ENCODE measurements at places on chromosomes 3 and 15.

DNA sequence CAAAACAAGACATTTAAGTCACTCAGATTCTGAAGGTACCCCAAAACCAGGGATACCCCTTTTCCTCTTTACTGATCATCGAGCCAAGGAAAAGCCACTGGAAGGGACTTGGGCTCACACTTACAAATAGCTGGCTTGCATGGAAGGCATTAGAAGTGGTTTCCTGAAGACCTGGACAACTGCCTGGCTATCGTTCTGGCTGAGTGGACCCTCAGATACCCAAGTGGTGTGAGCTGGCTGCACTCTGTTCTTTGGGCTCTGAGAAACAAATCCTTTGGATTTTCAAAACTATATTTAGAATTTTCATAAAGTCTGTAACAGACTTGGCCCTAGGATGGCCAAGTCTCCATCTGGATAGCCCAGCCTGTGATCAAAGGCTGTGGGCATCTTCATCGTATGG lies 110.1 kb upstream of the CTDSPL start:
- DNase-seq: no peak

- DNase-seq: no peak
Measured at GRCh38 chr15:91127236-91127955, 27.3 kb downstream of the SV2B start.

DNA sequence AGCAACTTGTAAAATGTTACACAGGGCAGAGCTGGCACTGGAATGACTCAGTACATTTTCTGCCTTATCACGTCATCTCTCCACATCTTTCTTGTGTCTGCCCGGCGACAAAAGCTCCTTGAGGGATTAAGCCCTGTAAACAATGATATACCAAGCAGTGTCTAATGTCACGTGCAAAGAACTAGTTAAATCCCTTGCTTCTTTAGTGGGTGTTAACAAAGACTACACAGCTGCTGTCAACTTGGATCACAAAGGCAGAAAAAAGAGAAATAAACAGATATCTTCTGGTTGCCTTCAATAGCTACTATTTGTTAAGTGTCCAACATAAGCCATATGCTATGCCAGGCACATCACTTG lies 48.1 kb upstream of the FRMD4B start:
- DNase-seq: no peak

DNA sequence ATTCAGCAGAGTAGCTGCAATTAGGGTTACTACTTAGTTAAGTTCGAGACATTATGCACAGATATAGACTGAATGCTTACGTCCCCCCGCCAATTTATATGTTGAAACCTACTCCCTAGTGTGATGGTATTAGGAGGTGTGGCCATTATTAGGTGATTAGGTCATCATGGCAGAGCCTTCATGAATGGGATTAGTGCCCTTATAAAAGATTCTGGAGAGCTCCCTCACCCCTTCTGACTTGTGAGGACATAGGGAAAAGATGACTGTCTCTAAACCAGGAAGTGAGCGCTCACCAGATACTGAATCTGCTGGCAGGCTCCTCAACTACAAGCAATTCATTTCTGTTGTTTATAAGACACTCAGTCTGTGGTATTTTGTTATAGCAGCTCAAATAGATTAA lies 25.6 kb upstream of the TEX9 start:
- no peak for DNase-seq

- no peak for DNase-seq
Measured at GRCh38 chr15:100134089-100134583, 207.6 kb downstream of the ADAMTS17 start.

DNA sequence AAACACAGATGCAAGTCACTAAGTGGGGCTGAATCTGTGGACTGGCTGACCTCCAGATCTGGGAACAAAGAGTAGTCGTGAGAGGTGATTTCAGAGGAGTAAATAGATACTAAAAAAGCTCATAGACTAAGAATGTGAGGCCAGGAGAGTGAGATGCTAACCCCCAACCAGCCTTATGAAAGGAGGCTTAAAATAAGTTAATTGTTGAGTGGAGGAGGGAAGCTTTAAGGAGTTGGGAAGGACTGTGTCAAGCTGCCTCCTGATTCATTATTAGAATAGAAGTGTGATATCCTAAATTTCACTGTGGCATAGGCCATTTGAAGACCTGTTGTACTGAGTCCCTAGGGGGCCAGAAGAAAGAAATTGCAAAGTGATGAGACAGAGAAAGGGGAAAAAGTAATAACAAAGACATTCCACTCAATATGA lies 107.6 kb downstream of the RBPMS2 start:
- DNase-seq: no peak

DNA sequence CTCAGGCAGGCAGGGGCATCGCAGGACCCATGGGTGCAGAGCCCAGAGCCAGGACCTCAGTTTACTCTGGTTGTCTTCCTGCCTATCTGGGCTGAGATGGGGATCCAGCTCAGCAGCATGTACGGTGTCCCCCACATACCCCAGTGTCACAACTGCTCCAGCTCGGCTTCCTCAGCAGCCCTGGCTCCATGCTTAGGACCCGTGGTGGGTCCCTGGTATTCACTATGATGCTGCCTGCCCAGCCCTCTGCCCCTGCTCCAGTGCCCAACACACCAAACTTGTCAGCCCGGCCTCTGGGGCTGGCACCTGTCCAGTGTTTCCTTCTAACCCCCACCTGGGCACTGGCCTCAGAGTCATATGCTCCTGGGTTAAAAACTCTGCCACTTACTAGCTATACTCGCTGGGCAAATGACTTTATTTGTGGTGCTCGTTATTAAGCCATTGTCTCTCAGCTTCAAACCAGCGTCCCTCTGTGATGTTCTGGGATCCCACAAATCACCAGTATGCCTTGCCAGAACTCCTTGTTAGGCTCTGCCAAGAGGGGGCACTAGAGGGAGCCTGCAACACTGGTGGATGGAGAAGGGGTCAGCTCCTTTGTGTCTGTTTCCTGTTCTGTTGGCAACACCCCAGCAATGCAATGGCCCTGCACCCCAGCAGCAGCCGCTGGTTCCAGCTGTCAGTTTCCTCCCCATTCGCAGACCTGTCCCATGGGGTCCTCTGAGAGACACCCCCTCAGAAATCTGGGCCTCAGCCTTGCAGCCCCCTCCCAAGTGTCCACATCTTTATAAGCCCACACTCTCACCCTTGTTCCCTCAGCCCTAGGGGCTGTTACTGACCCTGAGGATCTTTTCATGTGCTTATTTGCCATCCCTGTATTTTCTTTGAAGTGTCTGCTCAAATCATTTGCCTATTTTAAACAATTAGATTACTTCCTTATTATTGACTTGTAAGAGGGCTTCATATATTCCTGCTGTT lies 24.1 kb upstream of the MRPS22 start:
- DNase-seq: no peak

DNA sequence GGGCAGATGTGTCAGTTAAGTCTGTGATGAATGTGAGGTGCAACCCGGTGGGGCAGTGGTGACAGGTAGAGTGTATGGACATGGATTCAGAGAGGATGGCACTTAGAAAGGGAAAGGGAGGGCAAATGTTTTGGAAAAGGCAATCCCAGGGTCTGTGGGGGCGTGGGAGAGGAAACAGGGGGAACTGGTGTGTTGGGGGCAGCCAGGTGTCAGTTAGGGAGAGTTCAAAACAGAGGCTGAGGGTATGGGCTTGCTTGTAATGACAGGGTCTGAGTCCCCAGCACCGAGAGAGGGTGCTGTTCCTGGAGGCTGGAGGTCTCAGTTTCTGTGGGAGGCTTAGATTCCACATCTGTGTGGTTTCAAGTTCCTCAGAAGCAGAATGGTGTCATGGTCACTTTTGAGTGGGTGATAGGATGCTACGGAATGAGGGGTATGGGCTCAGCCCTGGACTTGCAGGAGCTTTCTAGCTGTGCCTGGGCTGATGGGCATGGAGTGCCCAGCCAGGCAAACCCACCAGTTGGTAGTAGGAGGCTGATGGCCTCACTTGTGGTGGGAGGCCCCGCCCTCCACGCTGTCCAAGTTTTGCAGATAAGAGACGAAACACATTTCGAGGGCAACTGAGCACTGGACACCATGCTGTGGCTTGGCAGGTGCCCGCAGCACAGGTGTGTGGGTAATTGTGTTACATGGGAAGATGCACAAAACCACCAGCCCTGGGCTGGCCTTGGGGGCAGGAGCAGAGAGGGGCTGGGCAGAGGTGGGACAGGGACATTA lies 209.4 kb downstream of the RPLP1 start:
- DNase-seq: no peak

- DNase-seq: no peak
Measured at GRCh38 chr15:86439614-86440013, 359.9 kb downstream of the AGBL1 start.

GRCh38 chr15:74220475-74221248 lies 15.5 kb upstream of the CCDC33 start:
- DNase-seq: no peak

- no peak for DNase-seq
Measured at GRCh38 chr15:61724251-61724939, 335.9 kb downstream of the VPS13C start.

DNA sequence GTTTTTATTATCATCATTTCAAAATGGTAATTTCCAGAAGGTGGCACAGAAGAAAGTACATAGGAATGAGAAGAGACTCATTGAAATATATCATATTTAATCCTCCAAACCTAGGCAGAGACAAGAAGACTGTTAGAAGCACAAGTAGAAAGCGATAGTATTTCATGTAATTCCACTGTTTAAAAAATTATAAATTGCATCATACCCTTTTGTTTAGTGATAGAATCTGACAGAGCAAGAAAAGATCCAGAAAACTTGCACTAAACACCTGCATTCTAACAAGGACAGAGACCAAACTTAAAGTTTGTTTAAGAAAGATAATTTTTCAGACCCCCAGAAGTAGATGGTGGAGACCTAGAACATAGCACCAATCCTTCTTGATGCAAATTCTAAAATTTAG lies 56.9 kb upstream of the CD96 start:
- DNase-seq: no peak

DNA sequence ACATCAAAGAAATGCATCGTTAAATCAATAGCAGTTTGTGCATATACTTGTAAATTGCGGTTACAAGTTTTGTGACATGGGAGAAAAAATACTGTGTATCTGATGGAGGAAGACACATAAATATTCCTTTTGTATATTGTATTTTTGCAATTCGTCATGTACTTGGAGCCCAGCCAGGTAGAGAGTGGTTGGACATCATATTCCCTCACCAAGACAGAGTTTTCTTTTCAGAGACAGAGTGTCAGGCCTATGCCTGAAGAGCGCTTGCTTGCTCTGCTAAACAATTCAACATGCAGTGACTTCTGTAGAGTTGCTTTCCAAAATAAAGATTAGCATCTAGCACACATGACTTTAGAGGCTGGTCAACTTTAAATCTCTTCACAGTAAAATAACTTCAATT lies 24.8 kb upstream of the MEIS2 start:
- DNase-seq: no peak

DNA sequence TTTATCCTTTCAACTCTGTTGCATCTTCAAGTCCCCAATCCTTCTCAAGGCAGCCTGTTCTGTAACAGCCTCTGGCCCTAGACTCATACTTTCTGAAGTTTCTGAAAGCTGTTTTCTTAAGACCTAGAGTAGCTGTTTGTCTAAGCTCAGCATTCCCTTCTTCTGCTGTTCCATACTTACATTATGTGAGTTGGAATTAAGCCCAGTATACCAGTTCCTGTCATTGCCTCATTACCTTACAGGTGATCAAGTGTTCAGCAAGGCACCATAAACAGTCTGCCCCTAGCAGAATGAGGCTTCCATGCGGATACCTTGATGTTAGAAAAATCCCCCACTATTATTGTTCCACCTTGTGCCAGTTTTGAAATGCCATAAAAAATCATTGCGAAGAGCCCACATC lies 180.6 kb downstream of the PLCL2 start:
- DNase-seq: no peak

DNA sequence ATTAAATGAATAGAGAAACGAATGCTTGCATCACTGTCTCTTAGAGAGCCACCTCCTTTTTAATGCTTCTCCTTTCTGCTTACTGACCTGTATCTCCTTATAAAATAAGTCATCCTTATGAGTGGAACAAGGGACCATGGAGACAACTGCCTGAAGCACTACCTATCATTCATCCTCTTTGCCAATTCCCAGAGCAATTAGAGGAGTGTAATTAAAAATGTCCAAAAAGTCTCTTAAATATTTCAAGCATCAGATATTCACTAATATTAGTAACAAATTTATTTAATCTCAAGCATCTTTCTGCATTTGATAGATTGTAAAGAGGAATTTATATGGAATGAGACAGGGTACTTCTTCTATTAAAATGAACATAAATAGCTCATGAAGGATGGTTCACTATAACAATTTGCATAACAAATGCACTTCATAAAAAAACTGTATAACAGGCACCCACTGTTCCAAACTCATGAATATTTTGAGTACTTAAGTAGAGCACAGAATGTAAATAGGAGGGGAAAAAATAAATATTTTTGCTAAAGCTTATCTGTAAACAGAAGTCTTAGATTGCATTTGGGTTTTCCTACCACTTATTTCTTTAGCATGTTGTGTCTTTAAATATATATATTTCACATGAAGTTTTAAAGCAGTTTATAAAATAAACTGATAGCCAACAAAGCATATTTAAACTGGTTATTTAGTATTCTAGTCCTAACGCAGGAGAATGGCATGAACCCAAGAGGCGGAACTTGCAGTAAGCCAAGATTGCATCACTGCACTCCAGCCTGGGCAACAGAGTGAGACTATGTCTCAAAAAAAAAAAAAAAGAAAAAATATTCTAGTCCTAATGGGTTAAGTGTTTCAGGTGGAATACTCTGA lies 269.3 kb downstream of the TBL1XR1 start:
- no peak for DNase-seq

- no peak for DNase-seq
Measured at GRCh38 chr3:130692455-130692854, 54.2 kb downstream of the PIK3R4 start.

- no peak for DNase-seq
Measured at GRCh38 chr15:89358435-89358754, 23.8 kb upstream of the POLG start.
